HFFc6 (cell line): ENCODE measurements at places on chromosomes 6 and 20. TPM values are rescaled to one million over a fixed set of nuclear protein-coding genes. Genes with fewer than 3 reads are reported as not detected.

GRCh38 chr20:24364482-24364881, 104.9 kb upstream of the SYNDIG1 start:
- no peak for DNase-seq
- H3K36me3 ChIP-seq, result peaks cover 6% of the 10 kb centered on the region
- H3K4me1 ChIP-seq, result peaks cover 9% of the 10 kb centered on the region
- H3K27ac ChIP-seq, result no peak overlapping the region
- no peak overlapping the region for H3K4me3 ChIP-seq

- peaks cover 5% of the 10 kb centered on the region; the same call in 1 of the 2 replicates for H3K4me1 ChIP-seq
- H3K36me3 ChIP-seq, result no peaks in the 10 kb centered on the region; the same call in 1 of the 2 replicates
- H3K4me3 ChIP-seq, result no peak overlapping the region
- no peak overlapping the region for H3K27ac ChIP-seq
- peaks cover 4% of the 10 kb centered on the region for H3K27me3 ChIP-seq
- DNase-seq, result no peak
Measured at GRCh38 chr6:130215526-130215925, 7.2 kb downstream of the SAMD3 start.

DNA sequence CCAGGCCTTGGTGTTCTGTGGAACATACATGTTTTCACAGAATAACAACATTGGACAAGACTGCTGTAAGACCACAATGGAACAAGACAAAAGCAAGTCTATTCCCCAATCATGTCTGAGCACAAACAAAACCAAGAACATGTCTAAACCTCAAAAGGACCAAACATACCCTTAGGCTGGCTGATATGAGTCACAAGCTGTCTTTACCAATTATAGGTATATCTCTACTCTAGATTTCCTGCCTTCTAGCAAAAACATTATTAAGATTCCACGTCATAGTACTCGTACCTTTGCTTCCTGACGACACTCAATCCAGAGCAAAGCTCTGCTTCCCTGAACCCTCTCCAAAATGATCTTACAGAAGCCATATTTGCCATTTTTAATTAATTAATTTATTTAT, 15.4 kb upstream of the L3MBTL1 start:
- peak; percentile 35 for DNase-seq
- peaks cover 6% of the 10 kb centered on the region; the same call in 1 of the 2 replicates for H3K4me1 ChIP-seq
- peaks cover 24% of the 10 kb centered on the region for H3K27me3 ChIP-seq
- H3K4me3 ChIP-seq, result no peak overlapping the region
- H3K36me3 ChIP-seq, result no peaks in the 10 kb centered on the region

- peaks cover 2% of the 10 kb centered on the region; the same call in 1 of the 2 replicates for H3K27me3 ChIP-seq
- peaks cover 43% of the 10 kb centered on the region for H3K4me1 ChIP-seq
- H3K36me3 ChIP-seq, result no peaks in the 10 kb centered on the region
- no peak for DNase-seq
Measured at GRCh38 chr20:53617791-53618489, 24.3 kb upstream of the ZNF217 start.

DNA sequence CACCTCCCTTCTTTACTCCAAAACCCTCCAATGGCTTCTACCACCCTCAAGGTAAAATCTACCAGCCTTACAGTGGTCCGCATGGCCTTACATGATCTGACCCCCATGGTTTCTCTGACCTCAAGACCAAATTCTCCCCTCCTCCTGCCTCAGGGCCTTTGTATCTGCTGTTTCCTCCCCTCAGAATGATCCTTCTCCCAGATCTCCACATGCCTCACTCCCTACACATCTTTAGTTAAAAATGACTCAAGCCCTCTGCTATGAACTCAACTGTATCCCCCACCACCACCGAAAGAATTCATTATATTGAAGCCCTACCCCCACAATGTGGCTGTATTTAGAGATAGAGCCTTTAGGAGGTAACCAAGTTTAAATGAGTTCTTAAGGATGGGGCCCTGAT, 4.1 kb downstream of the SLC23A2 start:
- peaks cover 4% of the 10 kb centered on the region; the same call in 1 of the 2 replicates for H3K36me3 ChIP-seq
- peak overlapping the region; percentile 11; the same call in 1 of the 2 replicates for H3K27ac ChIP-seq
- peak; percentile 27 for DNase-seq
- H3K4me1 ChIP-seq, result peaks cover 42% of the 10 kb centered on the region
- no peaks in the 10 kb centered on the region; the same call in 1 of the 2 replicates for H3K27me3 ChIP-seq

GRCh38 chr20:1490643-1491195, 501 bp downstream of the SIRPB2 start:
- no peak overlapping the region for H3K27ac ChIP-seq
- DNase-seq, result no peak
- H3K36me3 ChIP-seq, result peaks cover 5% of the 10 kb centered on the region; the same call in 1 of the 2 replicates
- H3K4me3 ChIP-seq, result no peak overlapping the region

DNA sequence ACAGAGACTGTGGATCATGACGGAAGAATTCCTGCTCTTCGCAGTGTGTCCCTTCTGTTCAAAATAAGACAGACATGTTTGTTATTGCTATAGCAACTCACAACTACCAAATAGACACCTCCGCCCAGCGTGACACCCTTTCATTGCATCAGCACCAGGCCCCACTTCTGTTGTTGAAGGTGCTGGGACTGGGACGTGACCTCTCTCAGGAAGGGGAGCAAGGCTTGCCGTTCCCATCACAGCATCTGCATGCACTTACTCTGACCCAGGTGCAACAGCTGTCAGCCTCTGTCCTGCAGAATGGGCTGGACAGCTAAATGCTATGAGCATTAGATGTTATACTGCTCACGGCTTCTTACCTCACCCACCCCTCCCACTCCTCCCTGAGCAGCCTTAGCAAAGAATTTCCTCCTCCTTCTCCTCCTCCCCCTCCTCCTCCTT, 94.1 kb downstream of the DACT2 start:
- no peaks in the 10 kb centered on the region for H3K4me1 ChIP-seq
- no peak overlapping the region for H3K27ac ChIP-seq
- H3K27me3 ChIP-seq, result no peaks in the 10 kb centered on the region; the same call in 1 of the 2 replicates
- H3K36me3 ChIP-seq, result no peaks in the 10 kb centered on the region
- H3K4me3 ChIP-seq, result no peak overlapping the region

DNA sequence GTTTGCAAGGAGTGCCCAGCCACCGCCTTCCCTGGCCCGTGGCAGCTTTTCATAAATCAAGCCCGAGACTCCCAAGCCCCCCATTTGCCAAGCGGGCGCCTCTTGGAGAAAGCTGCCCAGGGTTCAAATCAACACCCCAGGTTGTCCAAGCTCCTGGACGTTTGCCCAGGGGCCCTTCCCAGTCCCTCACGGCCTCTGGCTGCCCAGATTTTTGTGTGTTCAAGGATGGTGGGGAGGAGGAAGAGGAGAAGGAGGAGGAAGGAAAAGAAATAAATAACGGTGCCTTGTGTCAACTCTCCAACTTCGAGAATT, 20.6 kb upstream of the NFATC2 start:
- H3K4me1 ChIP-seq, result peaks cover 53% of the 10 kb centered on the region
- no peaks in the 10 kb centered on the region for H3K36me3 ChIP-seq
- DNase-seq, result no peak
- H3K27me3 ChIP-seq, result peaks cover 10% of the 10 kb centered on the region
- peak overlapping the region; percentile 93 for H3K4me3 ChIP-seq

OR2H2 gene
- total RNA-seq, result not detected in 3 replicates

PKIB gene
- total RNA-seq, result not detected in 2 replicates
